ENCODE measurements at places on chromosomes 2 and 18. TPM values are rescaled to one million over a fixed set of nuclear protein-coding genes. Genes with fewer than 3 reads are reported as not detected.

TMEM37 gene
- total RNA-seq, result not detected

DAPL1 gene
- total RNA-seq, result not detected

STK25 gene
- 212 TPM for total RNA-seq

TNS1 gene
- 33.3 TPM for total RNA-seq

PJVK gene
- 0.69 TPM for total RNA-seq
